Fibroblast of the aortic adventitia (primary cell): ENCODE measurements at places on chromosomes 5 and 9. TPM values are rescaled to one million over a fixed set of nuclear protein-coding genes. Genes with fewer than 3 reads are reported as not detected.

The PDE6A gene
- not detected in 2 replicates for total RNA-seq

The FCN2 gene
- total RNA-seq = not detected in 2 replicates

DNA sequence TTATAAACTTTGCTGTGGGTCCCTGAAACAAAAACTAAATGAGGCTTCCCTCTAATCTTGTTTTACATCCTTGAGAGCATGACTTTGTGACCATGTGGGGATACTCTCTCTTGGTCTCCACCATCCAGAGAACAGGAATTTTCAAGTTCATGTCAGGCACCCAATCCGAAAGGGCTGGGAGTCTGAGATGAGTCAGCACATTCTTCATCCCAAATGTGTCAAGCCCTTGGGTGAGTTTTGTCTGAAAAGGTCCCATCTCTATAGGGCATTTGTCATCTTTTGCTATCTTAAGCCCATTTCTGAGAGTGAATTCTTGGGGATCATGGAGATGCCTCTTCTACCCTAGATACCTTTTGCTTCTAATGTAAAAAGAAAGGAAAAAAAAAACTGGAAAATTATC, 26.9 kb upstream of the RAPGEF6 start:
- no peak for DNase-seq

- DNase-seq = peak; percentile 97
These were observed 10.3 kb upstream of the DOCK2 start for GRCh38 chr5:169626779-169627178.

- no peak for DNase-seq
These were observed 248.3 kb downstream of the CDH18 start for GRCh38 chr5:19739671-19740070.

GRCh38 chr5:154236536-154237375, 46.2 kb downstream of the GALNT10 start:
- no peak for DNase-seq
